T-helper 1 cell (primary cell): ENCODE measurements at places on chromosomes 3 and 15.

DNA sequence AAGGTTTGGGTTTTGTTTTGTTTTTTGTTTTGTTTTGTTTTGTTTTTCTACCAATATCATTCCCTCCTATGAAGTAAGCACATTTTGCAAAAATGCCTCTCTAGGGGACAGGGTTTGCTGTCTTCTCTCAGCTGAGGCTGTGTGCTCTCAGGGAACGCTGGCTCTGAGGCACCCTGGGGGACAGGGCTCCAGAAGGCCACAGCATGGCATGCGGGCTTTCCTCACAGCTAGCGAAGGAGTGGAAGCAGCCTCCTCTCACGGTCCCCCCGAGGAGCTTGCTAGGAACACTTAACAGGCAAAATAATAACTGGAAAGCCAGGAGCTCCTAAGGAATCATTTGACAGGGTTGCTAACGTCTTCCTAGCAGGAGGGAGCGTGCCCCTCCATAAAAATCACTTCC lies 227.7 kb upstream of the ST8SIA2 start:
- no peak for DNase-seq

DNA sequence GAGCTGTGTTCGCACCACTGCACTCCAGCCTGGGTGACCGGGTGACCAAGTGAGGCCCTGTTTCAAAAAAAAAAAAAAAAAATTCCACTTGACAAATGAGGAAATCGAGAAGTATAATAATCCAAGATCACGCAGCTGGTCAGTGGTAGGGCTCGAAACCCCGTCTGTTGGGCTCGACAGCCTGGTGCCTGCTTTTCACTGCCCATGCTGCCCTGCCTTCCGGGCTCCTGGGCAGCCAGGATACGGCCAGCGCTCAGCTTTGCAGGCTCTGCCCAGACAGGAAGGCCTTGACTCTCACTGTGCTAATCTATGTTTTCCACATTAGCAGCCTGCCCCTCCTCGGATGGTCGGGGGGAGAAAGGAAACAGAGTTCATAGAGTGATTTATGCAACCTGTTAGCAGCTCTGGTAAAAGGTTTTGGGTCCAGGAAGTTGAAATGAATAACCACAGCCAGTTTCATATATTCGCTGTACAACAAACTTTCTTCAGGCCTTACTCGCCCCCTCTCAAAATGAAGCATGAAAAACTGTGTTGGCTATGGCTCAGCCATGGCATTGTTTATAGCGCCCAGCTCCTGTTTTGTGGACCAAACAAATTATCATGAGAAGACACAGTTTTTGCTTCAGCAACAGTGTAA lies 108.8 kb downstream of the XXYLT1 start:
- DNase-seq: no peak

DNA sequence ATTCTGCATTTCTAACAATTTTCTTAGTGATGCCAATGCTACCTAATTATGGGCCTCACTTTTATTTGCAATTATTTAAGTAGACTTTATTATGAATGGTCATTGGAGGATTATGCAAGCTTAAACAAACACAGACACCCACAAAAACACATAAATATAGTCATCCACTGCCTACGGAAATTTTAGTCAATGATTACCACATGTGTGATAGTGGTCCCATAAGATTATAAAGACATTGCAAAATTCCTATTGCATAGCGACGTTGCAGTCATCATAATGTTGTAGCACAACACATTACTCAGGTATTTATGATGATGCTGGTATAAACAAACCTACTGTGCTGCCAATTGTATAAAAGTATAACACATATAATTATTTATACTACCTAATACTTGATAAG lies 247.8 kb upstream of the ALCAM start:
- no peak for DNase-seq

- no peak for DNase-seq
Measured at GRCh38 chr15:73335026-73335425, 33.7 kb downstream of the HCN4 start.

DNA sequence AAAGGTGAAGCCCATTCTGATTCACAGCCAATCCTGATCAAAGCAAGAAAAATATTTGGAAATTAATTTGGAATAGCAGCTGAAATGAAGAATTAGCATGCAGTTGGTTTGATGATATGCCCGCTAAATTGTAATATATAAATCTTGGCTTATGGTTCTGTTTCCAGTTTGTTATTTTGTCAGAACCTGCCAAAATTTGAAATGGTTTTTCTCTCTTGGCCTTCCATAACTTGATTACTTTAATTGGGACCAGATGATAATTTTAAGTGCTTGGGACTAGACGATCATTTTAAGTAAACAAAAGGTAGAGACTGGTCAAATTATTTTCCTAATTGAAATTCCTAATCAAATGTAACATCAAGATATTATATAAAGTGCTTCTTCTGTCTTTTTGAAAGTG lies 842.4 kb downstream of the TBL1XR1 start:
- no peak for DNase-seq

GRCh38 chr3:183375787-183376186 lies 52.6 kb downstream of the MCF2L2 start:
- no peak for DNase-seq

DNA sequence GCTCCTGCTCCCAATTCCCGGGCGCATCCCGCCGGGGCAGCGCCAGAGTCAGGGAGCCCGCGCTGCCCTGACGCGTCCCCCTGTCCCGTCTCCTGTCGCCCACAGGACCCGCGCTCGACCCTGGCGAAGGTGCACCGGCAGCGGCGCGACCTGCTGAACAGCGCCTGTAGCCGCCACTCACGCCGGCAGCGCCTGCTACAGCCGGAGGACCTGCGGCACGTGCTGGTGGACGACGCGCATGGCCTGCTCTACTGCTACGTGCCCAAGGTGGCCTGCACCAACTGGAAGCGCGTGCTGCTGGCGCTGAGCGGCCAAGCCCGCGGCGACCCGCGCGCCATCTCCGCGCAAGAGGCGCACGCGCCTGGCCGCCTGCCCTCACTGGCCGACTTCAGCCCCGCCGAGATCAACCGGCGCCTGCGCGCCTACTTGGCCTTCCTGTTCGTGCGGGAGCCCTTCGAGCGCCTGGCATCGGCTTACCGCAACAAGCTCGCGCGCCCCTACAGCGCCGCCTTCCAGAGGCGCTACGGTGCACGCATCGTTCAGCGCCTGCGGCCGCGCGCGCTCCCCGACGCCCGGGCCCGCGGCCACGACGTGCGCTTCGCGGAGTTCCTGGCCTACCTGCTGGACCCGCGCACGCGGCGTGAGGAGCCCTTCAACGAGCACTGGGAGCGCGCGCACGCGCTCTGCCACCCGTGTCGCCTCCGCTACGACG lies 16.9 kb downstream of the C3orf22 start:
- no peak for DNase-seq

GRCh38 chr15:29670998-29671981 lies 151.0 kb downstream of the TJP1 start:
- no peak for DNase-seq

GRCh38 chr3:197397838-197398237 lies 99.4 kb upstream of the DLG1 start:
- no peak for DNase-seq

- no peak for DNase-seq
Measured at GRCh38 chr15:73325191-73325861, 43.4 kb downstream of the HCN4 start.

DNA sequence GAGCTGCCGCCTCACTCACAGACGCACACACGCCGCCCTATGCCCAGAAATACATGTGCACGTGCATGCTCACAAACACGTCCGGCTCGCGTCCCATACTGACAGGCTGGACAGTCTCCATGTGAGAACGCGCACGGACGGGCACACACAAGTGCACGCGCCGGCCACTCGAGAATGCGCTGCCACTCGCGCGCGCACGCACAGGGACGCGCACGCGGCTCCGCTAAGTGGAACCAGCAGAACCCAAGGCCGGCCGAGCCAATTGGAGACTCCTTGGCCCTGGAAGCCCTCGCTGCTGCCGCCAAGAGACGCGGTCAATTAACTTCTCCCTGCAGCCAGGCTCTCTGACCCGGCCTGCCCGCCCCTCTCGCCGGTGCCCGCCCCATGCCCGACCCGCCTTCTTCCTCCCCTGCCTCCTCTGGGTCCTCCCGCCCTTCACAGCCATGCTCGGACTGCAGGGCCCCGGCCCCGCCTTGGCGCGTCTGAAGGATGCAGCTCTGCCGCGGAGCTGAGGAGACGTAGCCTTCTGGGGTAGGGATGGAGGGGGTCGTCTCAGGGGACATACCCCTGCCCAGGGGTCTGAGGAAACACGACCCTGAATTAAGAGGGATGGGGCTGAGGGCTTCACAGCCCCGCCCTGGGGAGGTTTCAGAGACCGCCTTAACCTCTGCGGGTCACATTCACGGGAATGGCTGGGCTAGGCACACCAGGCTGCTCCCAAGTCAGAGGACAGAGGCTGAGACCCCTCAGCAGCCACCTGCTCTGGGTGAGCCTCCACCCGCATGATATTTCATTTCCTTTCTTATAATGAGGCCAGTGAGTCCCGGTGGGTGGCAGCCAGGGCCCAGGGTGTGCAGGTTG lies 15.0 kb downstream of the PTH1R start:
- DNase-seq: no peak

GRCh38 chr15:38294126-38294525 lies 41.5 kb downstream of the SPRED1 start:
- no peak for DNase-seq

DNA sequence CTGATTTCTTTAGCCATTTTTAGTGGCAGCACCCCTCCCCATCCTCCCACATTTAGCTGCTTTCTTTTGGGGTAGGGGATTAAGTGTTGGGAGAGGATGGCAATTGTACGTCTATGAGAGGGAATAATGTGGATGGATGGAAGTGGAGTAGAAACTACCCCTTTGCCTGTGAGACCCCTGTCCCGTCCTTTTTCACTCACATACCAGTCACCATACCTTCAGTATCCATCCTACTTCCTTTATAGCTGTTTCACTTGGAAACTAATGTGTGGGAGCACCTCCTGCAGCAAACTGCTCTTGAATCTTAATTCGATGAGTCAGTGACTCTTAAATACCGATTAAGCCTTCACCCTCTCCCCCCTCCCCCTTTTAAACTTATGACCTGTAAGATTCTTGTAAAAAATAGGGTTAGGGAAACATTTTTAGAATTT lies 730 bp downstream of the SPRED1 start:
- DNase-seq: no peak

DNA sequence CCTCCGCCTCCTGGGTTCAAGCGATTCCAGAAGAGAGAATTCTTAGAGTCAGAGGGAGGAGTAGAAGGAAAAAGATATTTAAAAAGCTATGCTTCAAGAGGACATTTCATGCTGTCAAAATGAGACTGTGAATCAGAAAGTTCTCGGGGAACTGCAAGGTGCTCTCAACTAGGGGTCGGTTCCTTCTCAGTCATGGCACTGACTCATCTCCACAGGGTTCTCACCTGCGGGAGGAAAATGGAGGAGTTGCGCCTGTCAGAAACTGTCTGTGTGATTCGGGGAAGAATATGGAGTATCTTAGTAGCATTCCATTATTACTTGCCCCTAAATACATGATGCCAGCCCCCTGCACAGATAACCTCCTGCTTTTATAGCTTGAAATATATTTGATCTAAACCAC lies 47.4 kb downstream of the APH1B start:
- DNase-seq: no peak

GRCh38 chr3:159751146-159751545 lies 237.5 kb upstream of the IL12A start:
- DNase-seq: no peak

DNA sequence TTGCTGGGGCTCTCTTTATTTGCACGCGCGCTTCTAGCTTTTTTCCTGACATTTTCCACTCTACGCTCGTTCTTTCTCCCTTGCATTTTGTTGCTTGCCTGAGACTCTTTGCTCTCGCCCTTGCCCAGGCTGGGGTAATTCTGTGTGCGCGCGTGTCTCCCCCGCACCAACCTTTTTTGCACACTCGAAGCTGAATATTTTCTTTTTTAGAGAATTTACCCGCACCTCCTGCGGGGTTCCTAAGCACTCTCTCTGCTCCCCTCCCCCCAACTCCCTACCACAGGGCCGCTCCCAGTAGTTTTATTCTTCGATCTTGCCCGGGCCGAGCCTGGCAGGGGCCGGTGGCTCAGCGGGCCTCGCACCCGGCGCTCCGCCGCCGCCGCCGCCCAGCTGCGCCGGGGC lies 732 bp downstream of the FAM43A start:
- DNase-seq: no peak

DNA sequence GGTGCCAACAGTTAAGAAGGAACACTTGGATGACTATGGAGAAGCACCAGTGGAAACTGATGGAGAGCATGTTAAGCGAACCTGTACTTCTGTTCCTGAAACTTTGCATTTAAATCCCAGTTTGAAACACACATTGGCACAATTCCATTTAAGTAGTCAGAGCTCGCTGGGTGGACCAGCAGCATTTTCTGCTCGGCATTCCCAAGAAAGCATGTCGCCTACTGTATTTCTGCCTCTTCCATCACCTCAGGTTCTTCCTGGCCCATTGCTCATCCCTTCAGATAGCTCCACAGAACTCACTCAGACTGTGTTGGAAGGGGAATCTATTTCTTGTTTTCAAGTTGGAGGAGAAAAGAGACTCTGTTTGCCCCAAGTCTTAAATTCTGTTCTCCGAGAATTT lies 3.0 kb downstream of the SKIL start:
- no peak for DNase-seq

DNA sequence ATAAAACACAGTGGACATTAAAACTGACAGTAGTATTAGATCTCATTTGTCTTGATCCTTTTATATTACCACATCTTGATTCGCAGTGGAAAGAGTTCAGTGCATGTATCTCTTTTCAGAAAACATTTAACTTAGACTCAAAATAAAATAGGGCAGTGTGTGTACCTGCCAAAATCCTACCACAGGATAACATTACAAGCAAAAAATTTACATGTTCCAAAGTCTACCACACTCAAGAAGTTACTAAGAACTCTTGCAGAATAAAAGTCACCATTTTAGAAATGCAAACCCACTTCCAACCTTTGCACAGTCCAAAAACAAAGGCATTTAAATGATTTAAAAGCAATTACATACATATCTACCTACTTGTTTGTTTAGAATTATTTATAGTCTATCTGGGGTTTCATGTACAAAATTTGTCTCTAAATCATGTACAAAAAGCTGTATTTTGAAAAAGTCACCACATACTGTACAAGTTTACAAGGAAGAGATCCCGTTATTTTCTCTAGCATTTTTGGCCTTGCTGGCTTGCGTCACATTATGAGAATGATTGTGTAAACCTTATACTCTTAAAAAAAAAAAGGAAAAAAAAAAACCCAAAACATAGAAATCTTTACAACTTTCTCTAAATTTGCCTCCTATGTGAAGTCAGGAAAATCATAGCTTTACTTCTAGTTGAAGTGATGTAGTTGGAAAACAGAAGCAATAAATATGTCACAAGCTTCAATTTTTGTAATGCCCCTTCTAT lies 153.8 kb downstream of the ADAM10 start:
- DNase-seq: no peak

DNA sequence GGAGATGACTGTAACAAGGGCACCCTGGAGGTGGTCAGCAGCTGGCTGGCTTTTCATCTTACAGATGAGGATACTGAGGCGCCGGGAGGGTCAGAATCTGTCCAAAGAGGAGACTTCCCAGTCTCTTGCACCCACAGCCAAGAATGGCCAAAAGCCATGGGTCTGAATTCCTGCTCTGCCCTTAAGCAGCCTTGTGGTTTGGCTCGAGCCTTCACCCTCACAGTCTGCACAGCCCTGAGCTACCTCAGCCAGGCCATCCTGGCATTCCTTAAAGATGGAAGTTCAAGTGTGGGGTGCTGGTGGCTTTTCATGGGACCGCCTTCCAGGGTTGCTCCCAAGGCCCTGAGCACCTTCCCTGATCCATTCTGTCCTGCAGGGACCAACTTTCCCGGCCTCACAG lies 59.2 kb downstream of the CACNA2D2 start:
- no peak for DNase-seq
